ENCODE measurements at places on chromosomes 16 and 17.

GRCh38 chr16:8459085-8459733 is 131.1 kb downstream of the TMEM114 start:
- DNase-seq, result no peak

- DNase-seq, result no peak
These were observed at the start of gene GP1BA for GRCh38 chr17:4931963-4932362. Gene GP1BA (plus strand): TSS chr17:4932277. CDS start chr17:4932605, 328 bp downstream.

DNA sequence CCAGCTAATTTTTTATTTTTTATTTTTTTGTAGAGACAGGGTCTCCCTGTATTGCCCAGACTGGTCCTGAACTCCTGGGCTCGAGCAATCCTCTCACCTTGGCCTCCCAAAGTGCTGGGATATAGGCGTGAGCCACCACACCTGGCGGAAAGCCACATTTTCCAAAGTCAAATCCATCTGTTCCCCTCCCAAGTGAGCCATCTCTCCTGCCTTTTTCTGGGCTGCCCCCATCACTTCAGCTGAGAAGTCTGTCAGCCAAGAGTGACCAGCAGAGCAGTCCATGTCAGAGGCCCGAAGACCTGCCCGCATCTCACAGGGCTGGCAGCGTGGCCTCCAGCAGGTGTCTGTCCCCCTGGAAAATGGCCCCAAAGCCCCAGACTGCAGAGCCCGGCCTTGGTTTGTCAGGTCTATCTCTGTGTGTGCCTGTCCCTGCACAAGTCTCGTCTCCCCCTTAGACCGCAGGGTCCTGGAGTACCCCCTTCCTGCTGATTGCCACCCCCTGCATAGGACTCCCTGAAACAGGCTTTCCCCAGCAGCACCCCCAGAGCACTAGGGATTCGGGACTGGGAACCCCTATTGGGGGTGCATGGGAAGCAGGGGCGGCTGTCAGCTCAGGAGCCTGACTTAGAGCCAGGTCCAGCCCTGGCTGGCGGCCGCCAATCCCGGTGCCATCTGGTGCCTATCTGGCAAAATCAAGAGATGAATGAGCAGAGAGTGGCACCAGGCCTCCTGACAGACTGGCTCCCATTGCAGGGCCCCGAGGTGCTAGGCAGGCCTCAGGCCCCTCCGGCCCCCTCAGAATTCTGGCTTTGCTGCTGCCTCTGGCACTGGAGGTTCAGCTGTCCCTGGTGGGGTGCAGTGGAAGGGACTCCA is 7.8 kb downstream of the TTYH2 start:
- no peak for DNase-seq

DNA sequence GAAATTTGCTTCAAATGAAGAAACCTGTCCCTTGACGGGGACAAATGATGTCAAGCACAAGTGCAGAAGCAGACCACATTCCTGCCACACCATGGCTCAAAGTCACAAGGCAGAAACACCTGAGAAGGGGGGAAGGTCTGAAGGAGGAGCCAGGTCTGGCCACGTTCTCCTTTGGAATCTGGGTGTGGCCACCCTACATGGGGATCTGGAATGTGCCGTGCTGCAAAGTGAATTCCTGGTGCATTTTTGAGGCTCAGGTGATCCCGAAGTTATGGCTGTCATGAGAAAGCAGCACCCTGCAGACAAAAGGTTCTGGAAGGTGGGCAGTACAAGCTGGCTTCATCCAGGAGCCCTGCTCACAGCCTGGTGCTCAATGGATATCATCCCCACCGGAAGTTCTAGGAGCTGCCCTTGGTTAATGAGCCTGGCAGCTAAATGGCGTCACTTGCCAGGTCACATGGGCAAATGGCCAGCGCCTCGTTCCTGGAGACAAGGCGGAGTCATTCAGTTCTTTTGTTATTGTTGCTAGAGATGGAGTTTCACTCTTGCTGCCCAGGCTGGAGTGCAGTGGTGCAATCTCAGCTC is 20.1 kb upstream of the ADCY9 start:
- no peak for DNase-seq

- no peak for DNase-seq
These were observed 8.4 kb downstream of the TXNL4B start for GRCh38 chr16:72085002-72085401.
